DMS 273 treated with DMSO at 0.1 percent for 48 hours (cell line): ENCODE measurements at places on chromosomes 13 and 19.

DNA sequence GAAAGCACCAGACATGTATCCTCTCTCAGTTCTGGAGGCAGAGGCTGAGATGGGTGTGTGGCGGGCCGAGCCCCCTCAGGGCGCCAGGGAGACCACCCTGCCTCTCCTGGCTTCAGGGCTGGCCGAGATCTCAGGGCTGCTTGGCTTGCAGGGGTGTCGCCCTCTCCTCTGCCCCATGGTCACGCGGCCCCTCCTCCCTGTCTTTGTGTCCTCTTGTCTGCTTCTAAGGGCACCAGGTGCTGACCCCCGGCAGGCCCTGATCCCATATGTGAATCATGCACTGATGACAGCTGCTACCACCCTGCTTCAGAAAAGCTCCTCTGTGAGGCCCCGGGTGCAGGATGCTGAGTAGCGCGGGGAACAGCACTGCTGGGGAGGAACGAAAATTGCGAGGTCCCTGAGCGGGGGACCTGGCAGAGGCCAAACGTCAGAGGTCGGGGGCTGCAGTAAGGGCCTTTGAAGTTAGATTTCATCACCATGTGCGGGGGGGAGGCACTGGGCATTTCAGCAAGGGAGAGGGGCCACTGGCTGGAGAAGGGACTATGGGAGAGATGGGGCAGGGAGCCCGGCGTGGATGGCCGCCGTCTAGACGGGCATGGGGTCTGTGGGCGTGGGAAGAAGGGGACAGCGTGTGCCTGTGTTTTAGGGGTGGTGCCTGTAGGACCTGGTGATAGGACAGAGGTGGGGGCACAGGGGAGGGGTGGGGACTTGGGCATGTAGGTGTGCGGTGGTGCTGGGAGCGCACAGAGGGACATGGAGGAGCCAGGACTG is 125.2 kb downstream of the KDM4B start:
- no peak for DNase-seq

DNA sequence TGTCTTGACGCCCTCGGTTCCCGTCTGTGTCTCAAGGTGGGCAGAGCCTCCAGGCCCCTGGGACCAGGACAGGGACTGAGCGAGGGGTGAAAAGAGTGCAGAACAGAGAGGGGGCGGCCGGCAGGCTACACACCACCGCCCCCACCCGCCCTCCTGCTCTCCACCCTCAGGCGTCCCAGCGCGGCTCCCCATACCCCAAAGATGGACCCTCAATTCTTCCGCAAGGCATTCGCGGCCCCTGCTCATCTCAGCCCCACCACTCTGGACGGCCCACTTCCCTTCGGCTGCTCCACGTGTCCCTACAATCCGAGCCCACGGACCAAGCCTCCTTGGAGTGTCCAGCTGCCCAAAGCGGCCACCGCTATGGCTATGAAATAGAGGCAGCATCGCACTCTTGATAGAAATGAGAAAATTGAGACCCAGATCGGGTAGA is 1.8 kb downstream of the KLF16 start:
- no peak for DNase-seq

DNA sequence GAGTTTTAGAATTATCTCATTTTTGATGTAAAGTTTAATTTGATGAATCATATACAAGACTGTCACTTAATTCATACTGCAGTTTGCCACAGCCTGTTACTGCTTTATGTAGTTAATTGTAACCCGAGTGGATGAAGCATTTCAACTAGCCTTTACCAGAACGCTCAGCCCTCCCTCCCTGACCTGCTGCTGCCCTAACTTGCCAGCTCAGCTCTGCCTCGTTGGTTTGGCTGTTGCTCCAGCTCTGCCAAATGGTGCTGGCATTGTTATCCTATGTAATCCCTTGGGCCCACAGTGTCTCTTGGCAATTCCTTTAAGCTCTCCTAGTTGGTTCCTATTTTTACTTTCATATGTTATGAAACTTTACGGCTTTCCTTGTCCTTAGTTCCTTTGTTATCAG is 113.3 kb downstream of the LMO7 start:
- no peak for DNase-seq

GRCh38 chr19:29596885-29597525 is 9.1 kb upstream of the POP4 start:
- DNase-seq = no peak

DNA sequence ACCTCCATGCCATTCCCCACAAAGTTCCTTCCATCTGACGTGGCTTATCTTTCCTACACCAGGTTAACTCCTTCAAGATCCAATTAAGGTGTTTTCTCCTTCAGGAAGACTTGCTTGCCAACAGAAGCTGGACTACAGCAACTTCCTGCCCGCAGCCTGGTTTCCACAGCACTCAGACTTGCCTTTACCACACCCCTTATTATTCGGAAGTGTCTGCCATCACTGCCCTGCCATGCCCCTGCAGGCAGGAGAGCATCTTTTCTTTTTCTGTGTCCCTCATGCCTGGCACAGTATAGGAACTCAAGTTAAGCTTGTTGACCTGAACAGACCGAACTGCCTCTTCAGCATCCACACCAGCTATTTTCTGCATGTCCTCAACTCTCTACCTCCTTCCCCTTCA is 168.0 kb downstream of the FOXO1 start:
- DNase-seq = no peak

DNA sequence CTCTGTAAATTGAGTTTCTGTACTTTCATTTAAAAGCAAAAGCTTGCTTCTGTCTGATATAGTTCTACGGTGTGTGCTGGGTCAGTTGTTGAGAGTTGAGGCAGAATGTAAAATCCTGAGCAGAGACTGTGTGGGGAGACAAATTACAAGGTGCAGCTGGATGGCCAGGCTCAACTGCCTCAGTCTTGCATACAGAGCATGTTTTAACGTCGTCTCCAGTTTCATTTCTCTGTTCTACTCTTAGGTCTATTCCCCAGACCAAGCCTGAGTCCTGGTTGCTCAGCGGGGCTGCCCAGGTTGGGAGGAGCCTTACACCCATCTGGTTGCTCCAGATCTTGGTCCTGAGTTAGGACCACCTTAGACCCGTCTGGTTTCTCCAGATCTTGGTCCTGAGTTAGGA is 54.4 kb upstream of the MEDAG start:
- no peak for DNase-seq

DNA sequence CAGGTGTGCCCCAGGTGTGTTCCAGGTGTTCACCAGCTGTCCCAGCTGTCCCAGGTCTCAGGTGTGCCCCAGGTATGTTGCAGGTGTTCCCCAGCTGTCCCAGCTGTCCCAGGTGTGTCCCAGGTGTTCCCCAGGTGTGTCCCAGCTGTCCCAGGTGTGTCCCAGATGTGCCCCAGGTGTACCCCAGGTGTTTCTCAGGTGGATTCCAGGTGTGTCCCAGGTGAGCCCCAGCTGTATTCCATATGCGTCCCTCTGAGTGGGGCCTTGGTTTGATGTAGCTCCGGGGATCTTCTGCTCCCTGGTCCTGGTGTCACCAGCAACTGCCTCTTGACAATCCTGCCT is 719 bp upstream of the GRK1 start:
- DNase-seq = no peak

DNA sequence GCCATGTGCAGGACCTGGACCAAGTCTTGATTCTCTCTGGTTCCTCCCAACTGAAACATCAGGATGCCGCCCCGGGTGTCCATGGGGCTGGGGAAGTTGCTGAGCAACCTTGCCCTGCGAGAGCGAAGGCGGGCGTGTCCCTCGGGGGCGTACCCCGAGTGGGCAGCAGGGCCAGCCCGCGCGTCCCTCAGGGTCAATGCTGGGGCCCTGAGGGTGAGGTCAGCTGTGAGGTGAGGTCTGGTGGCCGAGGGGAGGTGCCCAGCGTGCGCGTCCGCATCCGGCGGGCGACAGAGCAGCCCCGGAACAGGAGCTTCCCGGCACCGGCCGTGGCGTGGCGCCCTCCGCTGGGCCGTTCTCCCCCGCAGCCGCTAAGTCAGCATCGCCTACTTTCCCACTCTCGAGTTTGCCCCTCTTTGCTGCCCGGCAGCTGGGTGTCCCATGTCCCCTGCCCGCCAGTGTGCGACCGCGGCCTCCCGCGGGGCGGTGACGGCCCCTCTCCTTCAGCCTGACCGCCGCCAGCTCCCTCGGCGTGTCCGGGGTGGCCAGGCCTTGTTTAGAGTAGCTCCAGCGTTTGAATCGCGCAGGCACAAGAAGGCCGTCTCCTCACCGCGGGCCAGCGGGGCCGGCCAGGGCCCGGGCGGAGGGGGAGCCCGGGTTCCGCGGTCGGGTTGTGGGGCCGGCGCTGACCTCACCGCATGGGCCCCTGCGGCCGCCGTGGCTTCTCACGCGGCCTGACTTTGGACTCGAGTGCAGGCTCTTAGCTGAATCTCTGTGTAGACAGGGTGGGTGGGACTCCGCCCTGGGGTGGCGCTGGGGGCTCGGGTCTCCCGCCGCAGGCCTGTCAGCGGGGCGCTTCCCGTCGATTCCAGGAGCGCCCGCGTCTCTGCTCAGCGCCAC is 33.0 kb downstream of the GJA3 start:
- DNase-seq = no peak

GRCh38 chr19:41484822-41485221 is 41.9 kb downstream of the ERICH4 start:
- DNase-seq = no peak

GRCh38 chr13:50071379-50071778 is 56.1 kb downstream of the KCNRG start:
- no peak for DNase-seq

DNA sequence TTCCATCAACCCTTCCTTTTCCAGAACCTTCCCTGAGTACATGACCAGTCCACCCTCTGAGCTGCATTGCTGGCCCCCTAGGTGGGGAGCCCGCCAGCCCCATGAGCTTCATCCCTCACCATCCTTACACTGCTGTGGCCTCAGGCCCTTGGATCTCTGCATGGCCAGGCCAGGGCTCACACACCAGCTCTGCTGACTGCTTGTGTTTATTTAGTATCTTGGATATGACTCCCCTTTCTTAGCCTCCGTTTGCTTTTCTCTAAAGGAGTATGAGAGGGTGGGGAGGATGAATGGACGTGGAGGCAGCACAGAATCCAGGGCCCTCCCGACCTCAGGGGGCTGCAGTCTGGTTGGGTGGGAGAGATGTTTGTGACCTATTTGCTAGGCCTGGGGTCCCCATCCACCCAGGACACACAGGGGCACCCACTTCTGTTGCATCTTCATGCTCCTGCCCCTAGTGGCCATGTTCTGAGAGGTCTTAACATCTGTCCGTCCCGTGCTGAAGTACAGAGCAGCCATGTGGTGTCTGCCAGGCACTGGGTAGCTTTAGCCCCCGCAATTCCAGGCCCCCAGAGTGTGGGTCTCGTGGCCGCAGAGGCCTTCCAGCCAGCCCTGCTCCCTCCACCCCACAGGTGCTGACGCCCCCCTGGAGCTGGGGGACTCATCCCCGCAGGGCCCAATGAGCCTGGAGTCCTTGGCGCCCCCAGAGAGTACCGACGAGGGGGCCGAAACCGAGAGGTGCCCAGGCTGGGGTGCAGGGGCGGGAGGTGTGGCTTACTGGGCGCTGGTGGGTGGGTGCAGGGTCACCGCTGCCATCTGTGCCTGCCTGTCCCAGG is 13.0 kb downstream of the ARHGEF1 start:
- DNase-seq = no peak

GRCh38 chr13:31866099-31866498 is 126.8 kb downstream of the RXFP2 start:
- no peak for DNase-seq

DNA sequence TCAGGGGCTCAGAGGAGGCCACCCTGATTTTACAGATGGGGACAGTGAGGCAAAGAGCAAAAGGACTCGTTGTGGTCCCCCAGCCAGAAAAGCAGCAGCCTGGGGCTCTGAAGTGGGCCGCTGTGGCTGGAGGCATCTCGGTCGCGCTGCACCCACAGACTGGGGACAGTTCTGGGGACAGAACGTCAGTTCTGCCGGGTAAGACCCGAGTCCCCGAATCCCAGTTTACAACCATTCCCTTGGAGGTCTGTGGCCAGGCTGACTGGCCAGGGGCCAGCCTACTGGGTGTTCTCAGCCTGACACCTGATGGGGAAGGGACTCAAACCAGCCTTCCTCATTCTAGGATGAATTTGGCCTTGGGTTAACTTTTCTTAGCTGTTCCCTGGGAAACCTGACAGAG is 14.1 kb downstream of the SUGP1 start:
- no peak for DNase-seq

DNA sequence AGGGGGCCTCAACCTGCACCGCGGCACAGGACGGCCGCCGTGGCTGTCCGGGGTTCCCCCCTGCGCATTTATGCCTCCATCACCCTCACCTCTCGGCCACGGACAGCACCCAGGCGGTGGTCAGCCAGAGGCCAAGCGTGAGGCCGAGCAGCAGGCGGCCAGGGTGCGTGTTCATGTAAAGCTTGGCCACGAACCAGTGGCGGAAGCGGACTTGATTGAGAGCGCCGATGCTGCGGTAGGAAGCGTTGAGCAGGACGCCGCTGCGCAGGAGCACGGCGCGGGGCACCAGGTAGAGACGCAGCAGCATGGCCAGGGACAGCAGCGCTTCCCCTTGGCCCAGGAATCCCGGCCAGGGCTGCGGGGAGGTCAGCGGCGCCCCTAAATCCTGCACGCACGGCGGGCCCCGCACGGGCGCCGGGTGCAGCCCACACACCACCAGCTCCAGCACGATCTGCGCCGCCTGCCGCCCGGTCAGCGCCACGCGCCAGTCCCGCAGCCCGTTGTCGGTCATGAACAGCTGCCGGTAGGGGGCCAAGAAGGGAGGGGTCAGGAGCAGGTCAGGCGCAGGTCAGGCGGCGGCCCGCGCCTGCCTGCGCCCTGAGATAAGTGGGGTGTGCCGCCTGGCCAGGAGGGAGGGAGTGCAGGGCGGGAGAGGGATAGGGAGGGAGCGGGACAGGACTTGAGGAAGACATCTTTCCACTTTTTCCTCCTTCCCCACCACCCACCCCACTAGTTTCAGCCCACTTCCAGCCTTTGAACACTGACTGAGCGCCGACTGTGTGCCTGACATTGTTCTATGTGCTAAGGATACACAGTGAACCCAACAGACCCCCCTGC is 6.5 kb downstream of the KCNN4 start:
- no peak for DNase-seq

DNA sequence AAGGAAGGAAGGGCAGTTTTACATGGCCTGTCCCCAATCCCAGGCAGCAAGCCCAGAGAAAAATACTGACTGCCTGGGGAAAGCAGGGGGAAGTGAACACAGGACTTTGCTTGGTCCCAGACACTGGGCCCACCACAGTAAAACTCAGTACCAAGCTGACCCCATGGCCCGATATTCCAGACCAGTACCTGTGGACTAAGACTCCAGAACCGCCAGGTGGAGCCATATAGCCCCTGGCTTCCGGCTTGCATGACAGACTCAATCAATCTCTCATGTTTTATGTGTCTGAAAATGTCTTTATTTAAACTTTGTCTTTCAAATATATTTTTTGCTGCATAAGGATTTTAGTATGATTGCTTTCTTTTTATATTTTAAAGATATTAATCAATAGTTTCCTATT is 767.9 kb upstream of the SLITRK6 start:
- no peak for DNase-seq

- DNase-seq = no peak
Measured at GRCh38 chr19:39871886-39872866, 26.0 kb upstream of the FBL start.

- DNase-seq = no peak
Measured at GRCh38 chr13:72970301-72970880, 88.4 kb upstream of the KLF5 start.
